ENCODE measurements at places on chromosomes 16 and 17.

- DNase-seq = peak; percentile 34
Measured at GRCh38 chr17:68565661-68566441, 35.3 kb downstream of the FAM20A start.

DNA sequence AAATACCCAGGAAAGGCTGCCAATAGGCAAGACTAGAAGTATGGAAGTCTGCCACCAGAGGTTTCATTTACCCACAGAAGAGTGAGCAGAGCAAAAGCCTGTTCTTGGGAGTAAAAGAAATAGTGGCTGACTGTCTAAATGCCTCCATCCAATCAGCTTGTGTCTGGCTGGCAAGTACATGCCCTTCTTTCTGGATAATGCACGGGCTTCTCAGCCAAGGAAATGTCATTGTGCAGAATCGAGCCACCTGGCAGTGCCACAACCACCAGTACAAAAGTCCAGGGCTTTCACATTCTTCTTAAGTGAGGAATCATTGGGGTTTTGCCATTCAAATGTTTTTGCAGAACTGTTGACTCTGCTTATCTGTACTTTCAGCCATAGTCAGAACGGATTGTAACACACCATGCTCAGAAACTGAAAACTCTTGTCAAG is 10.1 kb upstream of the ERCC4 start:
- DNase-seq = no peak

GRCh38 chr17:7380321-7380720 is 568 bp upstream of the TNK1 start:
- DNase-seq = peak; percentile 15

GRCh38 chr16:68351991-68352431 is 41.2 kb downstream of the PRMT7 start:
- no peak for DNase-seq

DNA sequence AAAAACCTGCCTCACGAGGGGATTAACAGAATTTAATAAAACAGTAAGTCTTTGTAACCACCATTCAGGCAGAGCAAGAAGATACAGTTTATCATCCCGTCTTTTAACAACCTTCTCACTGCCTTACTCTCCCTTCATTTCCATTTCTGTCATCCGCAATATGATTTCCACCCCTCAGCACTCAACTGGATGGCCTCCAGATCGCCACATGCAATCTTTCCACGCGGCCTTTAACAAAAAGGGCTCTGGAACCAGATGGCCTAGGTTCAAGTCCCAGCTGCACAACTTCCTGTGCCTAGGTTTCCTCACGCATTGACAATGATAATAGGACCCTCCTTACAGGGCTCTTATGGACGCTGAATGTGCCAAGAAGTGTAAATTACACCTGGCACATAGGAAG is 103.6 kb downstream of the GAS7 start:
- no peak for DNase-seq

- no peak for DNase-seq
Measured at GRCh38 chr16:86448306-86448890, 61.9 kb upstream of the FOXF1 start.

- peak; percentile 28 for DNase-seq
Measured at GRCh38 chr17:78535273-78536197, 41.7 kb downstream of the DNAH17 start.

DNA sequence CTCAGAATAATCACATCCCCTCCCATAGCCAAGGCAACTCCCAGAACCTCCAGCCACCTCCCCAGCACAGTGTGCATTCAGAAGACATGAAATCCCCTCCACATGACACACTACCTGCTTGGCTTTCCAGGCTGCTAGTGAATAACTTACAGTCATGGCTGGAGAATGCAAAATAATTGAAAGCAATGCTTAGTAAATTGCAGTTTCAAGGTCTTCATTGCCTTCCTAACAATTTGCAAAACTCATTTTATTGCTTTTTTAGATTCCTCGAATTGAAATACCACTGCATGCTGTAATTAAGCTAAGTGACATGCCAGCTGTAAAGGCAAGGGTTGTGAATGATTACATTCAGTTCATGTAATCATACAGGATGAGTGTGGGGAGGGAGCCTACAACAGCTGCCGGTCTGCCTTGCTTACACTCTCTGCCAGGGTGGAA is 29.0 kb upstream of the HOXB13 start:
- no peak for DNase-seq

GRCh38 chr16:23949630-23950290 is 114.0 kb downstream of the PRKCB start:
- peak; percentile 31 for DNase-seq

DNA sequence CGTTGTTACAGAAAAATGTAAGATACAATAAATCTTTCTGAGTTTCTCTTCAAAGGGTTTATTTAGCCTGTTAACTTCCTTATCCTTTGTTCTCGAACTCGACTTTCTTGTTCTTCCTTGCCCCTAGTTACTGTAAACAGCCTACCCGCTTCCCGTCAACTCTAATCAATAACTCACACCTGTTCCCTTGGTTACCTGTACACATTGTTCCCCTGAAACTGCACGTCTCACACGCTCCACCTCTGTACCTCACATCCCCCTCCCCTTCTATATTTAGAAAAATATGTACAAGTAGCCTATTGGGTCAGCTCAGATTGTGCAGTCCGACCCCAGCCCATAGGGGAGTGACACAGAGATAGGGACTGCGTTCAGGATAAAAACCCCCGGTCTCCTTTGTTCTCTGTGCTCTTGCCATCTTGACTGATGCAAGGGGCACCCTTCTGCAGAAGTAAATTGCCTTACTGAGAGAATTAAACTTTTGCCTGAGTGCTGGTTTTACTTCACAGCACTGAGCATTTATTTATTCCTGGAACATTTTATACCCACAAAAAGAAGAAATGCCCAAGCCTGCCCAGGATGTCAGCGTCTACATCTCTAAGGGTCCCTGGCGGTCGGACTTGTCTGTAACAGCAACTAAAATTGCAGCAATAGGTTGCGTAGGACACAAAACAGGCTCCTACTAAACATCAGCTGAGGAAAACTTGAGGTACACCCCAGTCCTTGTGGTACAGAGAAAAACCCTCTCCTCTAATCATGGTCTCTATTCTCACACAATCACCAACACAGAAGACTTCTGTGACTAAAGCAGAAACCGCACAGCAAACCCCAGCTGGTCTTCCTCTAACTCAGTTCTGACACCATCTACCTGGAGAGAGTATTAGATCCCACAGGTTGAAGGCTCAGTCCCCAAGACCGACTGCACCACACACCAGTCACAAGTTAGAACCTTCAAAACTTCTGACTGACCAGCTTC is 11.3 kb downstream of the WDR45B start:
- no peak for DNase-seq

DNA sequence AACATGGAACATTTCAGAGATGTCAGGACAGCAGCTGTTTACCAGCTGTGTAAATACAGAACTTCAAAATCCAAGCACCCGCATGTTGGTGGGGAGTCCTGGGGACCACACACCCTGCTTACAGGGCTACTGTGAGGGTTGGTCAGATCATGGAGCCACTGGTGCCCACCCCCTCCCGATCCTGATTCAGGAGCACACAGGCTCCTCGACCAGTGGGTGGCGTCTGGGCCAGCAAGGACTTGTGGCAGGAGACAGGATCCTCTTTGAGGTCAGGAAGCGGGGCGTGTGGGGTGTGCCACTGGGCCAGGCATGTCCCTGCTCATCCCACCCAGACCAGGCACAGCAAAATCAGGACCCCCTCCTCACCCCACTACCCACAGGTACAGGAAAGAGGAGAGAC is 83.6 kb downstream of the SDK2 start:
- DNase-seq = no peak

- no peak for DNase-seq
Measured at GRCh38 chr16:57653936-57654335, 14.2 kb upstream of the ADGRG3 start.

- no peak for DNase-seq
Measured at GRCh38 chr17:30292286-30292858, 628 bp upstream of the BLMH start.
